Activated CD8-positive, alpha-beta memory T cell treated with anti-CD3 and anti-CD28 coated beads for 1 hour (primary cell): ENCODE measurements at places on chromosomes 2 and 18.

DNA sequence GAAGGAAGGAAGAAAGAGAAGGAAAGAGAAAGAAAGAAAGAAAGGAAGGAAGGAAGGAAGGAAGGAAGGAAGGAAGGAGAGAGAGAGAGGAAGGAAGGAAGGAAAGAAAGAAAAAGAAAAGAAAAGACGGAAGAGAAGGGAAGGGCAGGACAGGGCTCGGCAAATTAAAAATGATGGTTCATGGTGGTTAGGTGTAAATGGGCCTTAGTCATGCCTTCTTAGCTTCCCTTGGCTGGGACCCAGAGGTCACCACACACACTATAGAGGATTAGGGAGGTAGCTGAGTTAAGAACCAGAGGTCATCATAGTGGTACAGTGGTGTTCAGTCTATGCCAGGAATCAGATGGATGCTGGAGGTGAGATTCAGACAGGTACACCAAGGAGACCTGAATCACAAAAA, 9.3 kb upstream of the ATL2 start:
- no peak for DNase-seq

DNA sequence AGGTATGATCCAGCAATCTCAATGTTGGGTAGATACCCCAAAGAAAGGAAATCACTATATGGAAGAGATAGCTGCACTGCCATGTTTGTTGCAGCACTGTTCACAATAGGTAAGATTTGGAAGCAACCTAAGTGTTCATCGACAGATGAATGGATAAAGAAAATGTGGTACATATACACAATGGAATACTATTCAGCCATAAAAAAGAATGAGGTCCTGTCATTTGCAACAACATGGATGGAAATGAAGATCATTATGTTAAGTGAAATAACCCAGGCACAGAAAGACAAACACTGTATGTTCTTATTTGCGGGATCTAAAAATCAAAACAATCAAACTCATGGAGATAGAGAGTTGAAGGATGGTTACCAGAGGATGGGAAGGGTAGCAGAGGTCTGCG, 372.4 kb upstream of the SPRED2 start:
- DNase-seq: no peak

- DNase-seq: no peak
Observed at GRCh38 chr2:230787101-230787500, 74.5 kb downstream of the CAB39 start.

DNA sequence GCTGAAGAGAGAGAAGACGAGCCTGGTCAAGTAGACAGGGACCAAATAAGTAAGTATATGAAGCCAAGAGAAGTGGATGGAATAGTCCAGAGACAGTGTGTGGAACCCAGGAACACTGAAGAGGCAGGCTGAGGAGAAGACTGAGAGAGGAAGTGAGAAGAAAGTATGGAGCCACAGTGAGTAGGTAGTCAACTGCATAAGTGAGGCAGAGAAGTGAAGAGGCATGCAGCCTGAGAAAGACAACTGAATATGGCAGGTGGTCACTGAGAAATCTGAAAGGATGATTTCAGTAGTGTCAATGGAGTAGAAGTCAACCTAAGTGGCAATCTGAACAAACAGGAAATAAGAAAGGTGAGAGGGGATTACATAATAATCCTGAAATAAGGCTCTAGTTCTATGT, 55.4 kb downstream of the CWC22 start:
- DNase-seq: no peak

GRCh38 chr2:96506016-96506906, 1.1 kb upstream of the NEURL3 start:
- DNase-seq: no peak

- no peak for DNase-seq
Observed at GRCh38 chr2:121583555-121583954, 52.9 kb downstream of the RNU4ATAC start.
